ENCODE measurements at places on chromosomes 7 and 10.

- no peak for DNase-seq
Observed at GRCh38 chr10:122725006-122725405, 25.4 kb upstream of the C10orf120 start.

GRCh38 chr10:115503546-115503945 is 410.4 kb downstream of the ATRNL1 start:
- no peak for DNase-seq

- DNase-seq: no peak
Observed at GRCh38 chr10:43930777-43931176, 282.1 kb upstream of the ZNF32 start.

GRCh38 chr10:30002426-30003266 is 56.7 kb downstream of the JCAD start:
- DNase-seq: no peak

DNA sequence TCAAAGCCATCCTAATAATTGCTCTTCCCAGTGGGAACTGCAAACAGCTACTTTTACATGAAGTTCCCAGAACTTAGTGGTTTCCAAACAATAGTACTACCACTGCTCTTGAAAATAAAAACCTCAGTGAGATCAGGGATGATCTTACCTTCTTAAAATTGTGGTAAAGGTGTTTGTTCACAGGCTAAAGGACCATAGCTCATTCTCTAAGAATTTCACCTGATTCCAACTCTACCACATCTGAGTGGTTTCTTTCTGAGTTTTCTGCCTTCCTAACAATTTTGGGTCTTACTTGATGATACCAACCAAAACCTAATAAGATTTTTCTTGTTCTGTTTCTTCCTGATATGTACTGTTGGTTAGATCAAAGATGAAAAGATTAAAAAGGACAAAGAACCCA is 45.6 kb upstream of the AGBL3 start:
- no peak for DNase-seq

DNA sequence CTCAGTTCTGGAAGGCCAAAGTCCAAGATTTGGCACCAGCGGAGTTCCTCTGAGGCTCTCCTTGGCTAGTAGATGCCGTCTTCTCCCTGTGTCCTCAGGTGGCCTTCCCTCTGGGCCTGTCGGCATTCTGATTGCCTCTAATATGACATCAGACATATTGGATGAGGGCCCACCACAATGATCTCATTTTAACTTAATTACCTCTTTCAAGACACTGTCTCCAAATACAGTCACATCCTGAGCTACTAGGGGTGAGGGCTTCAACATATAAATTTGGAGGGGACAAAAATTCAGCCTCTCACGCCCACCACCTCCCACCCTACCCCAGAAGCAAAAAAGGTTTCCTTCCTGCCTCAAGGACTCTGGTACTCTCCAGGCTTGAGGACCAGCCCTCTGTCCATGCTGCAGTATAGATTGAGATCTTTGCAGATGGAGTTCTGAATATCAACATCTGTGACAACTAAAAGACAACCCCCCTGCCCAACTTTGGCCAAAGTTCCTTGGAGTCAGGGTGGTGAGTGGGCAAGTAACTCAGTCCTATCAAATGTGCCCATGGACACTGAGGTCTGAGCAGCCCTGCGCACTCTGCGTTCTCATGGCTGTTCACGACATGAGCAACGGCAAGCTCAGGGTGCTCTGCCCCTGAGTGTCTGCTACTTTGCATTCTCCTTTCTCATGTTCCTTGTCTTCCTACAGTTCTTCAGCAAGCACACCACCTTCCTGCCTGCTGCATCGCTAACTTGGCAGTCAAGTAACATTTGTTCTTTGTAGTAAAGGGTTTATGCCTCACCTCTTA is 11.5 kb downstream of the TMEM176B start:
- DNase-seq: no peak

GRCh38 chr10:121577568-121577967 is 20.7 kb downstream of the FGFR2 start:
- no peak for DNase-seq

GRCh38 chr10:59283456-59284091 is 78.8 kb downstream of the FAM13C start:
- DNase-seq: no peak

DNA sequence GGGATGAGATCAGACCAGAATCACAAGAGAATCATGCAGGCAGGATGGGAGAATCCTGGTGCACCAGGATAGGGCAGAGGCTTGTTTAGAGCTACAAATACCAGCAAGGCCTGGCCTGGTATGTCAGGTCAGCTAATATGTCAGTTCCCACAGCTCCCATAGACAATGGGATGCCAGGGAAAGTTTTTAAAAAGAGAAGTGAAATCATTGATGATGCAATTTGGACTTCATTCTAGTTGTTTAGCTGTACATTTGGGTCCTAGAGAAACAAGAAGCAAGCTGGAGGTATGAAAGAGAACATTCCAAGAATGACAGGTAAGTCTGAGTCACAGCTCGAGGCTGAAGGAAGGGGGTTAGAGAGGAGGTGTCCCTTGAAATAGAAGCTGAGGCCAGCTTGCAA is 45.2 kb downstream of the GPR141 start:
- DNase-seq: no peak

GRCh38 chr10:126252884-126253610 is 135.2 kb downstream of the ADAM12 start:
- DNase-seq: peak; percentile 99

All from AG09309 (cell line).